ENCODE measurements at places on chromosomes 4 and X.

GRCh38 chr4:47942081-47942819 is 27.9 kb upstream of the NFXL1 start:
- H3K27me3 ChIP-seq = peaks cover 2% of the 10 kb centered on the region
- H3K4me3 ChIP-seq = no peak overlapping the region
- no peaks in the 10 kb centered on the region for H3K36me3 ChIP-seq
- no peaks in the 10 kb centered on the region for H3K4me1 ChIP-seq

DNA sequence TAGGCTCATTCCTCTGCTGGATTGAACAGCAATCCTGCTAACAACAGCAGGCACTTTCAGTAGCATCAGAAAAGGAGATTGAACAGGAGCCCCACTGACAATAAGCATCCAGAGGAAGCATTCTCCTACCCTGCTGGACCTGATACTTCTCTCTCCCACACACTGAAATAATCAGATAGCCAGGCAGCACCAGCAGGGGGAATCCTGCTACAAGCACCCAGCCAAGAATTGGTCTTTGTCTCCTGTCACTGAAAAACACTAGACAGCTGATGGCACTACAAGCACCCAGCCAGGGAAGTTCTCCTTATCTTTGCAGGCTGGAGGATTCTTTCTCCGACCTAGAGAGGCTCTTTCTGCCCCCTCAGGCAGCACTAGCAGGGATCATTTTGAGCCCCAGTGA is 444.3 kb upstream of the GRIA3 start:
- no peaks in the 10 kb centered on the region for H3K4me1 ChIP-seq
- no peak for DNase-seq
- no peak overlapping the region for H3K27ac ChIP-seq
- no peak overlapping the region for H3K4me3 ChIP-seq
- H3K27me3 ChIP-seq = no peaks in the 10 kb centered on the region

DNA sequence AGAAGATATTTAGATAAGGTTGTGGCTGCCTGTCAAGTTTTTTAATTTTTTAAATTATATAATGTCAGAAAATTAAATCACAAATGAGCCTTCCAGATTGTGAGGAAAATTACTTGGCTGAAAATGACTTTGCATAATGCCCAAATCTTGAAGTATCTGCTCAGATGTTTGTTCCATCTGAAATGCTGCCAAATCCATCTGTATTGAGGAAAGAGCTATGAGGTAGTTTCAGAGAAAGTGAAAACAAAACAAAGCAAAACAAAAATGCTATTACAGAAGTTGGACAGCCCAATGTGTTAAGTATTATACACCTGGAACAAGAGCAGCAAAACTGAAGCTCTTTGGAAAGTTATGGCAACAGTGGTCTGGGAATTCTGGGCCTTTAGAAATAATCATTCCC is 23.3 kb upstream of the GUCY1B1 start:
- no peak overlapping the region for H3K4me3 ChIP-seq
- no peaks in the 10 kb centered on the region for H3K4me1 ChIP-seq
- no peaks in the 10 kb centered on the region for H3K36me3 ChIP-seq
- H3K27me3 ChIP-seq = no peaks in the 10 kb centered on the region
- DNase-seq = no peak

DNA sequence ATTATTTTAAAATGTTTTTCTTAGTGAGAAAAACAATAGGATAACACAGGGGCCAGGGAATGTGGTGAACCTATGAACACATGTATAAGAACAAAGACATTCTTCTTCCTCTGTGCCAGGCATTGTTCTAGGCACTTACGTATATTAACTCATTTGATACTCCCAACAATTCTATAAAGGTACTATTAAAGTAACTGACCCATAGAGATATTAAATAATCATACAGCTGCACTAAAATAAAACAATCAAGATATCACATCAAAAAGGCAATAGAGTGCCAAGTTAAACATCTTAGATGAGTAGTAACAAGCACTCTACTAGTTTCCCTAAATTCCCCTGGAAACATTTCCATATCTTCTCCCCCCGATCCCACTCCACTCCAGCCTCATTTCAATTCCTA is 33.4 kb downstream of the SLC39A8 start:
- peaks cover 25% of the 10 kb centered on the region for H3K4me1 ChIP-seq
- H3K36me3 ChIP-seq = peaks cover 26% of the 10 kb centered on the region
- no peaks in the 10 kb centered on the region for H3K27me3 ChIP-seq
- no peak overlapping the region for H3K4me3 ChIP-seq
- DNase-seq = no peak

DNA sequence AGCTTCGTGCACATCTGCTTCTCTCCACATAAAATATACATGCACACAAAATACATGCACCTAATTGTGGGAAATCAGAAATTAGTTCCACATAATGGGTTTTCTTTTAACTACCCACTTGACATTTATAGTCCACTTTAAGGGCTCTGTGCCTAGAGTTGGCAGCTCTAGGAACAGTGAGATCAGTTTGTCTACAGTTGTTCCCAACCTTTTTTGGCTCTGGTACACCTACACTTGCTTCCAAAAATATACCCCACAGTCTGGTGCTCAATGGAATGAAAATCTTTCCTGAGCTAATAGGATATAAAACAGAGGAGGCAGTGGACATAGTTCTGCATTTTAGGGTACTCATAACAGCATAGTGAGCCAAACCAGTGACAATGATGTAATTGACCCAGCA is 36.1 kb downstream of the HDAC8 start:
- H3K4me3 ChIP-seq = no peak overlapping the region
- DNase-seq = no peak
- no peaks in the 10 kb centered on the region for H3K36me3 ChIP-seq
- no peaks in the 10 kb centered on the region for H3K27me3 ChIP-seq
- no peak overlapping the region for H3K27ac ChIP-seq
- no peaks in the 10 kb centered on the region for H3K4me1 ChIP-seq

GRCh38 chr4:328729-329128 is 8.9 kb upstream of the ZNF141 start:
- H3K27ac ChIP-seq = no peak overlapping the region
- DNase-seq = no peak
- no peaks in the 10 kb centered on the region for H3K36me3 ChIP-seq
- H3K27me3 ChIP-seq = no peaks in the 10 kb centered on the region
- no peak overlapping the region for H3K4me3 ChIP-seq

DNA sequence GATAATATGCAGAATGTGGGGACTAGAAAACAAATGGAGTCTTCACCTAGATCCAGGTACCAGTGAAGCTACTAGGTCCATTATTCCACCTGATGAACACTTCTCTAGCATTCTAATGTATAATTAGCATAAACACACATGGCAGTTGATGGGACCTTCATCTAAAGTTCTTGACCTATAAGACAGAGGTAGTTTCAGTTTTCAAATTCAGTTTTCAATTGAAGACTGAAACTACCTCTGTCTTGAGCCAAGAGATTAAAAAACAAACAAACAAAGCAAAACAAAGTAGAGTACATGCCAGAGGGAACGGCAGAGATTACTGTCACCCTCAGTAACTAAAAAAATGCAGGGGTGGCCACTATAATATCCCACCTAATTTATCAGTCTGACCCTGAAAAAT is 199.9 kb upstream of the NEIL3 start:
- H3K4me1 ChIP-seq = no peaks in the 10 kb centered on the region
- peaks cover 87% of the 10 kb centered on the region for H3K36me3 ChIP-seq
- no peak for DNase-seq
- H3K27me3 ChIP-seq = no peaks in the 10 kb centered on the region
- no peak overlapping the region for H3K27ac ChIP-seq

- H3K27ac ChIP-seq = no peak overlapping the region
- H3K4me3 ChIP-seq = no peak overlapping the region
- H3K36me3 ChIP-seq = peaks cover 21% of the 10 kb centered on the region
- H3K4me1 ChIP-seq = no peaks in the 10 kb centered on the region
- no peaks in the 10 kb centered on the region for H3K27me3 ChIP-seq
Observed at GRCh38 chr4:13364653-13365052, 119.5 kb downstream of the RAB28 start.

DNA sequence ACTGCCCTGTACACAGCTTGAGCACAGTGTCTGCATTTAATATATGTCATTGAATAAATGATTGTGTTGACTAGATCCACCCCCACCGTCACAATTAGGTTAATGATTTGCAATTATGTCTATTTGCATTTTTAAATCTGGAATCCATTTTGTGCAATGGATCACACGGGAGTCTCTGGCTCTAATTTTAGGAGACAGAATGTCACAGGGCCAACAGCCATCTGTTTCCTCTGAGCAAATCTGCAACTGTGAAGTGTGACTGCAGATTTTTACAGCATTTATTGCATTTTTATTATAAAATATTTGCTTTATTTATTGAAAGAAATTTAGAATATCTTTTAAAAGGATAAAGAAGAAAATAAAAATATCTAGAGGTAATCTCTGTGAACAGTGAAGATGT is 316.8 kb downstream of the HS3ST1 start:
- H3K27ac ChIP-seq = no peak overlapping the region
- DNase-seq = no peak
- no peaks in the 10 kb centered on the region for H3K4me1 ChIP-seq
- H3K27me3 ChIP-seq = no peaks in the 10 kb centered on the region

- no peaks in the 10 kb centered on the region for H3K4me1 ChIP-seq
- DNase-seq = no peak
- H3K27ac ChIP-seq = no peak overlapping the region
Observed at GRCh38 chr4:108796173-108796572, 33.3 kb upstream of the ETNPPL start.

GRCh38 chr4:162977788-162978187 is 188.9 kb downstream of the NAF1 start:
- DNase-seq = no peak
- H3K36me3 ChIP-seq = no peaks in the 10 kb centered on the region
- no peak overlapping the region for H3K27ac ChIP-seq
- H3K4me1 ChIP-seq = no peaks in the 10 kb centered on the region
- H3K27me3 ChIP-seq = no peaks in the 10 kb centered on the region

DNA sequence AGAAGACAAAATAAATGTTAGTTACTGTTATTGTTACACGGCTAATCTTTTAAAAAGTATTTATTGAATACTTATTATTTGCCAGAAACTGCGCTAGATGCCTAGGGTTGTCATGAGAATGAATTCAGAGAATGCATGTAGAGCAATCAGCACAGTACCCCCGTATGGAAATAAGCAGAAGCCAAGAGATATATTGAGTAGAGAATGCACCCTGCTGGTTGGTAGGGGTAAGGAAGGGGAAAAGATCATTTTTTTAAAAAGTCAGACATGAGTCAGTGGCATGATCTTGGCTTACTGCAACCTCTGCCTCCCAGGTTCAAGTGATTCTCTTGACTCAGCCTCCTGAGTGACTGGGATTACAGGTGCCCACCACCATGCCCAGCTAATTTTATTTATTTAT is 13.1 kb upstream of the DRP2 start:
- no peaks in the 10 kb centered on the region for H3K4me1 ChIP-seq
- H3K27ac ChIP-seq = no peak overlapping the region
- H3K4me3 ChIP-seq = no peak overlapping the region
- no peaks in the 10 kb centered on the region for H3K36me3 ChIP-seq

- peaks cover 12% of the 10 kb centered on the region for H3K27me3 ChIP-seq
- no peaks in the 10 kb centered on the region for H3K4me1 ChIP-seq
- DNase-seq = no peak
- no peak overlapping the region for H3K4me3 ChIP-seq
- no peaks in the 10 kb centered on the region for H3K36me3 ChIP-seq
- H3K27ac ChIP-seq = no peak overlapping the region
Observed at GRCh38 chr4:110637408-110638088, 14.7 kb upstream of the PITX2 start.

- no peak overlapping the region for H3K27ac ChIP-seq
- DNase-seq = no peak
- no peaks in the 10 kb centered on the region for H3K4me1 ChIP-seq
- H3K27me3 ChIP-seq = no peaks in the 10 kb centered on the region
- no peaks in the 10 kb centered on the region for H3K36me3 ChIP-seq
Observed at GRCh38 chr4:66034671-66035070, 364.4 kb upstream of the EPHA5 start.

- H3K27me3 ChIP-seq = no peaks in the 10 kb centered on the region
- DNase-seq = peak; percentile 67
- peaks cover 10% of the 10 kb centered on the region for H3K4me1 ChIP-seq
- no peak overlapping the region for H3K4me3 ChIP-seq
- no peak overlapping the region for H3K27ac ChIP-seq
Observed at GRCh38 chr4:163528653-163529052, 34.2 kb downstream of the TMA16 start.

DNA sequence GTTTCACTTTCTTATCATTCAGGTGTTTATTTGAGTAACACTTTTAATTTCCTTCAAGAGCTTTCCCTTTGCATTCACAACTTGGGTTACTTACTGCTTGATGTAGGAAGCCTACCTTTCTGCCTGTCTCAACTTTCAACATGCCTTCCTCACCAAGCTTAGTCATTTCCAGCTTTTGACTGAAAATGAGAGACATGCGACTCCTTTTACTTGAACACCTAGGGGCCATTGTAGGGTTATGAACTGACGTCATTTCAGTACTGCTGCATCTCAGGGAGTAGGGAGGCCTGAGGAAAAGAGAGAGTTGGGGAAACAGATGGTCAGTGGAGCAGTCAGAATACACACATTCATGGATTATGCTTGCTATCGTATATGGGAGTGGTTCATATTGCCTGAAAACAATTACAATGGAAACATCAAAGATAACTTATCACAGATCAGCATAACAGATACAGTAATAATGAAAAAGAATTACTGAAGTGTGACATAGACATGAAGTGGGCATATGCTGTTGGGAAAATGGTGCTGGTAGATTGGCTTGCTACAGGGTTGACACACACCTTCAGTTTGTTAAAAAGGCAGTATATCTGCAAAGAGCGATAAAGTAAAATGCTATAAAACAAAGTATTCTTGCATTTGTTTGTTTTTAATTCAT is 25.7 kb downstream of the USP53 start:
- H3K4me1 ChIP-seq = no peaks in the 10 kb centered on the region
- no peak for DNase-seq
- no peak overlapping the region for H3K27ac ChIP-seq
- no peaks in the 10 kb centered on the region for H3K27me3 ChIP-seq
- no peaks in the 10 kb centered on the region for H3K36me3 ChIP-seq

- DNase-seq = no peak
- no peaks in the 10 kb centered on the region for H3K36me3 ChIP-seq
- no peaks in the 10 kb centered on the region for H3K4me1 ChIP-seq
- H3K4me3 ChIP-seq = no peak overlapping the region
- no peaks in the 10 kb centered on the region for H3K27me3 ChIP-seq
Observed at GRCh38 chr4:129821073-129821472, 725.1 kb downstream of the C4orf33 start.

GRCh38 chr4:141692081-141692480 is 55.7 kb downstream of the IL15 start:
- no peaks in the 10 kb centered on the region for H3K36me3 ChIP-seq
- DNase-seq = no peak
- no peak overlapping the region for H3K27ac ChIP-seq
- no peaks in the 10 kb centered on the region for H3K27me3 ChIP-seq
- H3K4me1 ChIP-seq = no peaks in the 10 kb centered on the region
- H3K4me3 ChIP-seq = no peak overlapping the region

- DNase-seq = no peak
- H3K36me3 ChIP-seq = no peaks in the 10 kb centered on the region
- H3K27ac ChIP-seq = no peak overlapping the region
- no peaks in the 10 kb centered on the region for H3K4me1 ChIP-seq
- H3K27me3 ChIP-seq = no peaks in the 10 kb centered on the region
Observed at GRCh38 chrX:125673758-125674157, 354.1 kb downstream of the TEX13C start.
